ENCODE measurements at places on chromosomes 3 and 15.

GRCh38 chr15:70197945-70198361 lies 100.2 kb upstream of the TLE3 start:
- DNase-seq, result no peak

DNA sequence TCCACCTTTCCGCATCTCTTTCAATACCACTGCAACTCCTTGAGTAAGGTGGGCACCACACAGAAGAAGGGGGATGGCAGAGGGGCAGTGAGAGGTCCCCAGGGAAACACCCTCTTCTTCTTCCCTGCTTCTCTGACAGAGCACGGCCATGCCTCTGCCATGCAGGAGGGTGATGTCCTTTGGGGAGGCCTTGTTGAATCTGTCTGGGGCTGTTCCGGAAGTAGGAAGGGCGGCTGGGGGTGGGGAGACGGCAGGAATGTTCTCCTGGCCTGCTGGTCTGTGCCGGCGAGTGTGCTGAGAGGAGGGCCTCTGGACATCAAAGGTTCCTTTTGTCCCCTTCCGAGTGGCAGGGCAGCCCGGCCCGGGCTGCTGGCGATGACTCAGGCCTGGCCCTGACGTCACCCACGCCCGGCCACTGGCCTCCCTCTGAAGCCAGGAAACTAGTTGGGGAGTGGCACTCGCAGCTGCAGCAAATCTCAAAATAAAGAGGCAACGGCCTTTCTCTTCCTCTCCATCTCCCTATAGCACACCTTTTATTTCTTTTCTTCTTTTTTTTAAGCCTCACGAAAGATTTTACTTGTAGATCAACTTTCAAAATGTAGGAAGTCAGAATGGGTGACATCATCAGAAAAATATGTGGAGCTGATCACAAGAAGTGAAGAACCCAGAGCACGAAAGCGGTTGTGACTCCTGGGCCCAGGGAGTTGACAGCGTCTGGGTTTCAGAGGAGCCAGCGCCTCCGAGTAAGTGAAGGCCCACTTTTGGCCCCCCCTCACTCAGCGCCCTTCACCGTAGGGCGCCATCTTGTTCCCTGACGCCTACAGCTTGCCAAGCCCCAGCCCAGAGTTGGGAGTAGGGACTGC lies at the start of gene ZBTB38:
Gene ZBTB38, plus strand, starts transcription at position 443 of the 863 bp plus-strand sequence. CDS start 73,885 bp downstream, outside the sequence.
- DNase-seq, result peak; percentile 68

DNA sequence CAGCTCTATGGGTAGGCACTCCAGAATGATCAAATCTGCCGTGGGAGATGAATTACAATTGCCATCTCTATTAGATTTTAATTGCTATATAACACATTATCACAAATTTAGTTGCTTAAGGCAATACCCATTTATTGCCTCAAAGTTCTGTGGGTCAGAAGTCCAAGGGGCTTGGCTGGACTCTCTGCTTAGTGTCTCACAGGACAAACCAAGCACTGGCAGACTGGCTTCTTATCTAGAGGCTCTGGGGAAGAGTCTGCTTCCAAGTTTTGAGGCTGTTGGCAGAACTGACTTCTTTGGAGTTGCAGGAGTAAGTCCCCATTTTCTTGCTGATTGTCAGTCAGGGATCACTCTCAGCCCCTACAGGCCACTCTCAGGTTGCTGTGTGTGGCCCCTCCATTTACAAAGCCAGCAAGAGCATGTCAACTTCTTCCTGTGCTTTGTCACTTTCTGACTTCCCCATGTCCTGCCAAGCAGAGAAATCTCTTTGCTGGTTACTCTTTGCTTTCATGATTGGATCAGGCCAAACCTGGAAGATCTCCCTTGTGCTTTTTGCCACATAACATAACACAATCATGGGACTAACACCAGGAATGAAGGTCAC lies 93.5 kb upstream of the PRICKLE2 start:
- DNase-seq, result no peak

GRCh38 chr3:25165306-25165705 lies 262.8 kb upstream of the RARB start:
- DNase-seq, result no peak

- DNase-seq, result no peak
Observed at GRCh38 chr3:135731546-135731945, 234.0 kb upstream of the PPP2R3A start.

DNA sequence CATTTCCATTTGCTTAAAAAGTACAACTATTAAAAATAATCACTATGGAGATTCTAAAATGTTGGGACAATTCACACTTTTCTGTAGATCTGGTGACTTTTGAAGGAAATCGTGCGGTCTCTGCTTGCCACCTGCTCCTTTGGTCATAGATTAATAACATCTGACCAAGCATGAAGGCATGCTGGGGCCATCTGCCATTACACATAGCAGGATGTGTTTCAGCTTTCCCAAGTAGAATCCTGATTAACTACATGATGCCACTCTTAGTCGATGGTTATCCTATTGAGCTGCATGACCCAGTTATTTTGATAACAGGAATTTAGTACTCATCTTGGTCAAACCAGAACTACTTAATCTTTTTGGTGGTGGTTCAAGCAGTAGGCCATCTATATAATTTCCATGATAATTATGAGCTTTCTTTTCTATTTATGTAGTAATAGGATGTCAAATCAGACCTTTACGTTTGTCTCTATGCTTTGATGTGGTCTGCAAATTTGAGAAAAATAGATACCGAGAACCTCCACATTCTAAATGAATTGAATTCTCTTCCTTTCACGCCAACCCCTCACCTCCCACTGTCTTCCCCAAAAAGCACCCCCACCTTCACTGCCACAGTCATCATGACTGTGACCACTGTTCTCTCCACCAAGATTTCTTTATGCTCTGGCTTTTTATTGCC lies 158.1 kb downstream of the DIPK2A start:
- no peak for DNase-seq

GRCh38 chr3:69338911-69339310 lies 47.0 kb downstream of the FRMD4B start:
- no peak for DNase-seq

Data from right kidney (tissue), 9 donors.